ENCODE measurements at places on chromosomes 1 and 21. TPM values are rescaled to one million over a fixed set of nuclear protein-coding genes. Genes with fewer than 3 reads are reported as not detected.
A peak's percentile ranks its signal among the peaks of the same experiment; 100 is the strongest.

NBPF15 gene
- 9.3 TPM for total RNA-seq

DNA sequence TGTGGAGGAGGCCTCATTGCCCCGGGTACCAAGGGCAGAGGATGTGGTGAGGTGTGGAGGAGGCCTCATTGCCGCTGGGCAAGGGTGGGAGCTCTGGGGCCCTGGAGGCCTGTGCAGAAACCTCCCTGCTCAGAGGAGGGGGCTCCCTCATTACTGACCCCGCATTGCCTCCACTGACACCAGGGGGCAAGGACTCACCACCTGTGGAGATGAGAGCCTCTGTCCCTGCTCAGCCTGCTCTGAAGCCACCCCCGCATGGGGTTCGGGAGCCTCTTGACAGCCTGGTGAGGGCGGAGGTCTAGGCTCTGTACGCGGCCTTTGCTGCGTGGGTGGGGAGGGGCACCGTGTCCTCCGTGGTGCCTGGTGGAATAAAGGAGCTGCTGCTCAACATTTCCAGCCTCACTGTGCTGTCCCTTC, 95.0 kb upstream of the COL6A1 start:
- DNase-seq = no peak
- no peaks in the 10 kb centered on the region for H3K4me1 ChIP-seq
- no peak overlapping the region for H3K4me3 ChIP-seq
- no peak overlapping the region for H3K27ac ChIP-seq

DNA sequence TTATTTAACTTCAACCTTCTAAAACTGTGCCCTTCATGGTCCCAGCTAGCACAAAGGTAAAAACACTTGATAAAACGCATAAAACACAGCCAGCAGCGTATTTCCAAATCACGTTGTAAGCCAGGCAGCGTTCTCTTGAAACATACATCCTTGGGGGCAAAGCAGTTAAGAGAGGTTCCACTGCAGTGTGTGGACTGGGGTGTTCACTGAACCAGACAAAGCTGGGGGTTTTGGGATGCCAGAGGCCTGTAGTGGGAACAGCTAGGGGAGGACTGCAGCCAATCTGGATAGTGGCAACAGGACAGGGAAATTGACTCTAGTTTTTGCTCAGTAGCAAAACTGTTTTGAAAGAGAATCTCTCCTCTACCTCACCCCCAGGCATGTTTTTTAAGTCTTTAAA, 21.5 kb upstream of the ATP5PO start:
- H3K4me1 ChIP-seq = peaks cover 4% of the 10 kb centered on the region
- H3K36me3 ChIP-seq = peaks cover under 1% of the 10 kb centered on the region
- no peaks in the 10 kb centered on the region for H3K27me3 ChIP-seq

DNA sequence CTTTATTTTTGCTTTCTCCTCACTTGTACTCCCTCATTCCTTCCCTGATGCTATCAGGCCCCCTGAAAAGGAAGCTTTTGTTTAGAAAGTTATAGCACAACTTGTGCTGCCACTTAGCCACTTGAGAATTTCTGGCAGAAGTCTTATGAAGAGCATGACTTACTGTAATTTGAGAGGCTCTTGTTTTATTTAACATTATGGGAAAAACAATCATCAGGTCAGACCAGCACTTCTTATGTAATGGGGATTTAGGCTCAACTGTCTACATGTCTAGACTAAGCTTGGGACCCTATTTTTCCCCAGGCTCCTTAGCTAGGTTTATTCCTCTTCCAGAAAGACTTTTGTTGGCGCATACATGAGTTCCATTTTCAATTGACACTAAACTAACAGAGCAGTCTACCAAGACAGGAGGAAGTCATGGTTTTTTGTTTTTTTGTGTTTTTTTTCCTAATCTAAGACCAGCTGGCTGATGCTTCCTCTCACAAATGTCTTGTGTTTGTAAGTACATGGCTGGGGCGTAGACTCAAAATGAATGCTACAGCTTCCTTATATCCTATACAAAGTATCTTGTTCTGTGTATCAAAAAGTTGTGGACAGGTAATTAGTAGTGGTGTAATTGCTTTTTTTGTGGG, 31.5 kb downstream of the TNFSF4 start:
- H3K4me1 ChIP-seq = no peaks in the 10 kb centered on the region
- H3K36me3 ChIP-seq = peaks cover 11% of the 10 kb centered on the region
- H3K27ac ChIP-seq = no peak overlapping the region
- DNase-seq = no peak
- H3K27me3 ChIP-seq = no peaks in the 10 kb centered on the region

ACTA1 gene
- total RNA-seq = 48.5 TPM

CD160 gene
- not detected for total RNA-seq

- no peak overlapping the region for H3K4me3 ChIP-seq
- no peak for DNase-seq
- no peaks in the 10 kb centered on the region for H3K36me3 ChIP-seq
- H3K27ac ChIP-seq = no peak overlapping the region
- peaks cover 4% of the 10 kb centered on the region for H3K4me1 ChIP-seq
- H3K27me3 ChIP-seq = no peaks in the 10 kb centered on the region
Measured at GRCh38 chr1:169201084-169201619, 94.7 kb downstream of the ATP1B1 start.

- H3K27me3 ChIP-seq = no peaks in the 10 kb centered on the region
- no peaks in the 10 kb centered on the region for H3K36me3 ChIP-seq
- H3K27ac ChIP-seq = no peak overlapping the region
- no peak overlapping the region for H3K4me3 ChIP-seq
Measured at GRCh38 chr21:14482165-14482564, 64.0 kb downstream of the SAMSN1 start.

DNA sequence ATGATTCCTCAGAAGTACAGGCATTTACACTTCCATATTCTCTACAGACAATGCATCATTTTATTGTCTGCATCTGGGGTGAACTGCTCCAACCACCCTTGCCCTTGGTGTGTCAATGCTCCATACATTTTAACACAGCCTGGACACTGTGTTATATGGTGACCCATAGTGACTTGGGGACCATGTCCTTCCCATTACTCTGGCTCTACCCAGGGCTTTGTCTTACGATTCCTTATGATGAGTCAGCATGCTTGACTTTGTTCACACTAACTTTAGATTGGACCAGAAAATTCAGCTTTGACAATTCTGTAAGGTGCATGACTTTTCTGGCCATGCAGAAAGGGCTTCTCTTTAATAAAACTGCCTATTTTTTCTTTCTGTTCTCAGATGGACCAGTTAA, 6.8 kb upstream of the OVAAL start:
- no peak overlapping the region for H3K27ac ChIP-seq

GRCh38 chr21:41211060-41211805, 43.3 kb downstream of the BACE2 start:
- no peaks in the 10 kb centered on the region for H3K27me3 ChIP-seq
- H3K36me3 ChIP-seq = no peaks in the 10 kb centered on the region
- H3K4me1 ChIP-seq = no peaks in the 10 kb centered on the region
- no peak for DNase-seq

GRCh38 chr21:44991538-44992483, 52.0 kb downstream of the SLX9 start:
- H3K4me1 ChIP-seq = no peaks in the 10 kb centered on the region
- H3K27ac ChIP-seq = no peak overlapping the region
- H3K36me3 ChIP-seq = no peaks in the 10 kb centered on the region
- H3K27me3 ChIP-seq = no peaks in the 10 kb centered on the region
- H3K4me3 ChIP-seq = no peak overlapping the region

DNA sequence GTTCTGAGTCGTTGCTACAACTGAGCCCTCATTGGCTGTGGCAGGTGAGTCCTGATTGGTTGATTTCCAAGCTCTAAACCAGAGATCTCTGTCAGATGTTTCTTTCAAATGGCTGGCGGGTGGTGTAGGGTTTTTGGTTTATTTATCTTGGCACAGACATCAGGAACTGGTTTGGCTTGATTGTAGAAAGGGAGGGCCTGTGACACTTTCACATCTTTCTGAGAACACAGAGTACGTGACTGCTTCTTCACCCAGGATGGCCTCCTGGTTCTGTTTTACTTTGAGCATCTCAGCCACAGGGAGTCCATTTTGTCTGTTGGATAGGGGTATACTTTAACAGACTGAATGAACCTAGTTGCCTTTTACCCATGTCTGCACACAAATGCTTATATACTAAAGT, 89.4 kb upstream of the GPR52 start:
- no peak overlapping the region for H3K4me3 ChIP-seq
- no peaks in the 10 kb centered on the region for H3K27me3 ChIP-seq
- H3K36me3 ChIP-seq = no peaks in the 10 kb centered on the region
- H3K4me1 ChIP-seq = no peaks in the 10 kb centered on the region

OR2L2 gene
- 0.11 TPM for total RNA-seq

GRCh38 chr1:214071469-214071868, 83.7 kb downstream of the PROX1 start:
- H3K36me3 ChIP-seq = no peaks in the 10 kb centered on the region
- no peak overlapping the region for H3K27ac ChIP-seq

HORMAD1 gene
- total RNA-seq = not detected

MROH9 gene
- total RNA-seq = not detected

DNA sequence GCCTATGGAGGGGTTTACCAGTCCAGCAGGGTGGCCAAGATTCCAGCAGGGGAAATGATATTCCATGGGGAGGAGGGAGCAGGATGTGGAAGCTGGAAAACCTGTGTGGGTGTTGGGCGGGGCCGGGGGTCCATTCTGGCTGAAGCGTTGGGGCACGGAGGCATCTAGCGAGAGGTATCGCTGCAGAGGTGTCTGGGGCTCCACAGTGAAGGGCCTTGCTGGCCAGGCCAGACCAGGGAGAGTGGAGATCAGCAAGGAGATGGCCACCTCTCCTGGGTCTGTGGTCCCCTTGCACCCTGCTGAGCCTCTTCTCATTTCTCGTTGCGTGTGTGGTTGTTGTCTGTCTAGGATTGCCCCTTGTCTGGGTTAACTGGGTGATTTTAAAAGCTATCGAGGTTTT, 6.2 kb downstream of the COQ8A start:
- H3K4me3 ChIP-seq = no peak overlapping the region
- peaks cover 7% of the 10 kb centered on the region for H3K4me1 ChIP-seq
- DNase-seq = no peak
- H3K36me3 ChIP-seq = peaks cover 5% of the 10 kb centered on the region

DNA sequence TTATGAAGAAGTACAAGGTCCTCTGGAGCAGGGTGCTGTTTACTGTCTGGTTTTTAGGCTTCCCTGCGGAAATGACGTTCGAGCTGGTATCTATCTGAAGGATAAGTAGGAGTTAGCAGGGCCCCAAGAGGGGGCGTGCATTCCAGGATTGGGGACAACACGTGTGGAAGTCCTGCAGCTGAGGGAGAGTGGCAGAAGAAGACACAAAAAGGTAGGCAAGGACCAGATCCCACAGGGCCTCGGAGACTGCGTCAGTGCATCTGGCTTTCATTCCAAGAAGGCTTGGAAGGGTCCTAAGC, 5.9 kb downstream of the RIMS3 start:
- no peak overlapping the region for H3K27ac ChIP-seq
- no peak for DNase-seq
- peaks cover 3% of the 10 kb centered on the region for H3K4me1 ChIP-seq
- H3K36me3 ChIP-seq = no peaks in the 10 kb centered on the region
- H3K27me3 ChIP-seq = no peaks in the 10 kb centered on the region

- no peaks in the 10 kb centered on the region for H3K27me3 ChIP-seq
- H3K4me1 ChIP-seq = no peaks in the 10 kb centered on the region
- H3K36me3 ChIP-seq = no peaks in the 10 kb centered on the region
Measured at GRCh38 chr1:181038399-181038873, 4.7 kb downstream of the MR1 start.

- H3K27ac ChIP-seq = no peak overlapping the region
- H3K4me1 ChIP-seq = no peaks in the 10 kb centered on the region
- no peak overlapping the region for H3K4me3 ChIP-seq
- no peaks in the 10 kb centered on the region for H3K27me3 ChIP-seq
Measured at GRCh38 chr1:51549901-51550300, 30.8 kb upstream of the EPS15 start.

- H3K4me1 ChIP-seq = no peaks in the 10 kb centered on the region
- no peak overlapping the region for H3K27ac ChIP-seq
- no peaks in the 10 kb centered on the region for H3K27me3 ChIP-seq
- peak overlapping the region; percentile 90 for H3K4me3 ChIP-seq
- DNase-seq = no peak
Measured at GRCh38 chr21:32772281-32773047, 909 bp upstream of the PAXBP1 start.

DNA sequence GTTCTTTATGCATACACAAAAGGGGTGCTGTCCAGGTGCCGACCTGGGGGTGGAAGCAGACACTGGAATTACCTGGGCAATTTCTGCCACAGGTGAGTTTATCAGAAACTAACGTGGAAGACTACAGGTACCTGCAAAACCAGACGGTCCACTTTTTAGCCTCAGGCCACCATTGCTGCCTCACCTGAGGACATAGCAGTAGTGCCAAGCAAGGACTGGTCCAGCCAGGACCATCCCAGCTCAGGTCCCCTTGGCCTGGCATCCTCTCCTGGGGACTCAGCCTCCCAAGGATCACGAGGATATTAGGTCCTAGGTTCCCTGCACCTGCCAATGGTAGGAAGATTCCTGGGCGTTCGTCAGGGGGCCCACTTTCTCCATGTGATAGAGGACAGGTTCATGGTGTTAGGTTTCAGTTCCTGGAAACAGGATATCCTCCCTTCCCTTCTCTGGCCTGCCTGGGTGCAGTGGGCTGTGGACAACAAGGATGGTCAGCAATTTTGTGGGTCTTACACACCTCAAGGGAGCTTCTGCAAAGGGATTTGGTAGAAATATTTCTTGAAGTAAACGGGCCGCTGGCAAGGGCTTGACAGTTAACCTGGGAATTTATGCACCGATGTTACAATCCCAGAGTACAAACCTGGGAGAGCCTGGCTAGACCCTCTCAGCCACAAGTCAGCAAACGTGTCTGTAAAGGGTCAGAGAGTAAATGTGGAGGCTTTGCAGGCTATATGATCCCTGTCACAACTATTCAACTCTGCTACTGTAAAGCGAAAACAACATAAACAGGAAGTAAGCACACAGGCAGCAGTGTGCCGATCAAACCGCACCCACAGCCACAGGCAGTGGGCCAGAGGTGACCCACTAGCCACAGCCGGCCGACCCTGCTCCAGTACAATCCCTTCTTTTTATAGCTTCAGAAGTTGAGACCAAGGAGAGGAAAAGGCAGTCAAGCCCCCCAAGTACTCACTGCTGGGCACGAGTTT, 71.4 kb upstream of the RAB4A start:
- no peak overlapping the region for H3K27ac ChIP-seq
- no peaks in the 10 kb centered on the region for H3K27me3 ChIP-seq
- no peak overlapping the region for H3K4me3 ChIP-seq
- H3K36me3 ChIP-seq = no peaks in the 10 kb centered on the region

DNA sequence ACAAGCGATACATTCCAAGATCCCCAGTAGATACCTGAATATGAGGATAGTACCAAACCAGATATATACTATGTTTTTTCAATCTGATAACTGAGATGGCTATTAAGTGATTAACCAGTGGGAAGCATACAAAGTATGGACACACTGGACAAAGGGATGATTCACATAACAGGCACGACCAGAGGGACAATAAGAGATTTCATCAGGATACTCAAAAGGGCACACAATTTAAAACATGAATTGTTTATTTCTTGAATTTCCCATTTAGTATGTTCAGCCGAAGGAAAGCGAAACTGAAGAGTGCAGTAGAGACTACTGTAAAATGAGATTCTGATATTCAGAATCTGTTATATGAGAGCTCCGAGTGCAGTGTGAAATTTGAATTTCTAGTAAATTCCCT, 10.6 kb downstream of the ZZZ3 start:
- H3K36me3 ChIP-seq = peaks cover 4% of the 10 kb centered on the region
- H3K27me3 ChIP-seq = no peaks in the 10 kb centered on the region
- no peak overlapping the region for H3K4me3 ChIP-seq
- H3K27ac ChIP-seq = no peak overlapping the region
- DNase-seq = no peak

- no peak overlapping the region for H3K4me3 ChIP-seq
- H3K27me3 ChIP-seq = no peaks in the 10 kb centered on the region
- DNase-seq = no peak
- no peaks in the 10 kb centered on the region for H3K4me1 ChIP-seq
- peaks cover 14% of the 10 kb centered on the region for H3K36me3 ChIP-seq
Measured at GRCh38 chr21:45994759-45995685, 13.5 kb downstream of the COL6A1 start.

KIF21B gene
- 7.0 TPM for total RNA-seq

Measured in H9 (cell line).